T-helper 17 cell (primary cell): ENCODE measurements at places on chromosomes 2 and 18. TPM values are rescaled to one million over a fixed set of nuclear protein-coding genes. Genes with fewer than 3 reads are reported as not detected.

DNA sequence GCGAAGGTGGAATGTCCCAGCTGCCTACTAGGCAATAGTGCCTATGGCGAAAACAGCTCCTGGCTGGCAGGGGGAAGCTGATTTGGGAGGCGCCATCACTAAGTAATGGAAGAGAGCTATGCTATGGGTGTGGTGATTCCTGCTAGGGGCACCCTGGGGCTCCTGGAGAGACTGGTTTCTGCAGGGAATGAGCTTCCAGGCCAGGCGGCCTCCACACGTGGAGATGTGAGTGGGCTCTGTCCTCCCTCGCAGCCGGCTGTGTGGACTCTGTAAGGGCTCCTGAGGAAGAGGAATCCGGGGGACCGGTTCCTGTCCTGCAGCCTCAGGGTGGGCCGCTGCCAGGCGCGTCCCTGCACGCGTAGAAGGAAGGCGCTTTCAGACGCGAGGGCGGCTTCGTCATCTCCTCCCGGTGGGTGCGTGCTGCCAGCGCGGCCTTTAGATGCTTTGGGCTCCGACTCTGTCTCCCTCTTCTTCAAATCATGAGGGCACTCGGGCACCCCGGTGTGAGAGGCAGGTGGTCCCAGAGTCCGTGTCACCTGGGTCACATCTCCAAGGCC lies 55.5 kb upstream of the ANKRD62 start:
- no peaks in the 10 kb centered on the region for H3K36me3 ChIP-seq
- peaks cover 6% of the 10 kb centered on the region for H3K4me1 ChIP-seq

GRCh38 chr18:23053776-23054457 lies 81.4 kb upstream of the CABLES1 start:
- H3K27me3 ChIP-seq = peaks cover 17% of the 10 kb centered on the region
- H3K36me3 ChIP-seq = no peaks in the 10 kb centered on the region
- peaks cover 17% of the 10 kb centered on the region for H3K4me1 ChIP-seq
- H3K4me3 ChIP-seq = peak overlapping the region; percentile 21
- H3K27ac ChIP-seq = no peak overlapping the region
- DNase-seq = no peak

DNA sequence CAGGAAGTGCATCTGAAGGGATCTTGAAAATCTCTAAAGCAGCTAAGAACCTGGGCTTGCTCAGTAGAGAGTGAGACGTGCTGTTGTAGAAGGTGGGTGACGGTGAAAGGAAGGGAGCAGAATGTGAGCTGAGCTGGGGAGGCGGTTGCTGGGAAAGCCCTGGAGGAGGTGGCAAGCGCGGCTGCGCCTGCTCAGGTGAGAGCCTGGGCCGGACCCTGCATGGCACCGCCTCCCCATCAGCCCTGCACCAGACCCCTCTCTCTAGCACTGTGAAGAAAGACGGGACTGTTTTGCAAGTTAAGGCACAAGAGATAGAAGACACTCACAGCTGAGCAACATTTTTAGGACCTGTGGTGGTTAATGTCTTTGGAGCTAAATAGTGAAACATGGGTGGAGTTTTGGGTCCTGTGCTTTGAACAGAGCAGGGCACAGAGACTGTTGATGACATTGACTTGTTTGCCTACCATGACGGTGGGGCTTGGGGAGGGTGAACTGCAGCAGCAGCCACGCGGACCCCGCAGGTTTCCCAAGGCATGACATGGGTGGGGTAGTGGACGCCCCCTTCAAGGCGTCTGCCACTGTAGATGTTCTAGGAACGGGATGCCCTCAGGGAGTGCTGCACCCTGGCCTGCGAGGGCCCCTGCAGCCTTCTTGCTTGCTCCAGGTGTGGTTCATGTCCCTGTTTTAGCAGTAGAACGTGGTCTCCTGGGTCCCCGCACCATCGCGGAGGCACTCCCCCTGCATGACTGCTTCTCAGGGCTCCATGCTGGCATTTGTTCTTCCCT lies 245.3 kb downstream of the TSN start:
- peaks cover 7% of the 10 kb centered on the region for H3K4me1 ChIP-seq
- no peak overlapping the region for H3K27ac ChIP-seq

GRCh38 chr2:150676747-150677383 lies 189.4 kb upstream of the RND3 start:
- H3K4me1 ChIP-seq = no peaks in the 10 kb centered on the region
- no peak overlapping the region for H3K4me3 ChIP-seq
- DNase-seq = no peak
- H3K36me3 ChIP-seq = no peaks in the 10 kb centered on the region

- DNase-seq = no peak
- no peak overlapping the region for H3K27ac ChIP-seq
- H3K27me3 ChIP-seq = peaks cover 21% of the 10 kb centered on the region
- no peaks in the 10 kb centered on the region for H3K36me3 ChIP-seq
- peaks cover 5% of the 10 kb centered on the region for H3K4me1 ChIP-seq
Observed at GRCh38 chr2:423479-423878, 135.6 kb upstream of the ALKAL2 start.

DNA sequence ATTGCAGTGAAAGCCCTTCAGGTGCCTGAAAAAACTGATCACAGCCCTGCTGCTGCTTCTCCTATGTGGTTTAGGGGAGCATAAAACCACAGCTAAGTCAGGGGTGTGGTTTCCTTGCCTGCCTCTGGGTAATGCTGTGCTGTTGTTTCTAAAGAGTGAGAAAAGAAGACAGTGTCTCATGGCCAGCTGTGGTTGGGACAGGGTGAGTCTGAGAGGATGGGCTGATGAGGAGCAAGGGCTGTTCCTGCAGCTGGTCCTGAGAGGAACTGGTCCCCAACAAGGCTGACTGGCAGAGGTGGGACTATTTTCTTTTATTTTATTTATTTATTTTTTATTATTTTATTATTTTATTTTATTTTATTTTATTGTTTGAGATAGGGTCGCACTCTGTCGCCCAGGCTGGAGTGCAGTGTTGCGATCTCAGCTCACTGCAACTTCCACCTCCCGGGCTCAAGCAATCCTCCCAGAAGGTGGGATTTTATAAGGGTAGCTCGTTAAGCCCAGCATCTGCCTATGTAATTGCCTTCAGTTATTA lies 236.7 kb downstream of the FHOD3 start:
- H3K27me3 ChIP-seq = peaks cover 25% of the 10 kb centered on the region
- no peak overlapping the region for H3K27ac ChIP-seq
- peaks cover 3% of the 10 kb centered on the region for H3K4me1 ChIP-seq
- no peak overlapping the region for H3K4me3 ChIP-seq
- no peak for DNase-seq

DNA sequence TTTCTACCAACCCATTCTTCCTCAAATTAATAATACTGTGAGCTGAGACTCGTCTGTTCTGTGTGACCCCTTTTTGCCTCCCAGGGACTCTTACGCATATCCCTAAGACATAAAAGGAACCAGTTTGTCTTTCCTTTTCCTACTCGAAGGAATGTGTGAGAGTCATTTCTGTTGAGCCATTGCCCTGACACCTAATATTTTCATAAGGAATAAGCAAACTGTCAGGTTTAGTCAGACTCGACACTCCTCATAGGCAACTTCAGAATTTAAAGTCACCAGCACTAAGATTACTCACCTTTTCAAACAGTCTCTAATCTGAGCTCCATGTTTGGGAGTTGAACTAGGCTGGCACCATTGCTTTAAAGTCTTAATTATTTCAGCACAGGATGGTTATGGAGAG lies 305.5 kb downstream of the IKZF2 start:
- no peak overlapping the region for H3K4me3 ChIP-seq
- H3K27ac ChIP-seq = no peak overlapping the region
- no peaks in the 10 kb centered on the region for H3K36me3 ChIP-seq
- H3K27me3 ChIP-seq = no peaks in the 10 kb centered on the region
- no peak for DNase-seq
- H3K4me1 ChIP-seq = no peaks in the 10 kb centered on the region

- H3K4me3 ChIP-seq = no peak overlapping the region
- H3K27ac ChIP-seq = no peak overlapping the region
- peaks cover 49% of the 10 kb centered on the region for H3K27me3 ChIP-seq
- peaks cover 2% of the 10 kb centered on the region for H3K36me3 ChIP-seq
- H3K4me1 ChIP-seq = no peaks in the 10 kb centered on the region
Observed at GRCh38 chr18:37544217-37544616, 21.4 kb downstream of the CELF4 start.

GRCh38 chr2:189698020-189698887 lies 23.8 kb downstream of the ANKAR start:
- no peak overlapping the region for H3K27ac ChIP-seq
- peaks cover 4% of the 10 kb centered on the region for H3K4me1 ChIP-seq
- no peaks in the 10 kb centered on the region for H3K27me3 ChIP-seq
- H3K4me3 ChIP-seq = no peak overlapping the region
- DNase-seq = no peak

The PCGF1 gene
- 31.5 TPM for total RNA-seq

The C2orf92 gene
- 13.5 TPM for total RNA-seq

The CD8A gene
- 0.70 TPM for total RNA-seq

The TMEM178A gene
- total RNA-seq = 0.65 TPM
